ENCODE measurements at places on chromosomes 5 and 9.

DNA sequence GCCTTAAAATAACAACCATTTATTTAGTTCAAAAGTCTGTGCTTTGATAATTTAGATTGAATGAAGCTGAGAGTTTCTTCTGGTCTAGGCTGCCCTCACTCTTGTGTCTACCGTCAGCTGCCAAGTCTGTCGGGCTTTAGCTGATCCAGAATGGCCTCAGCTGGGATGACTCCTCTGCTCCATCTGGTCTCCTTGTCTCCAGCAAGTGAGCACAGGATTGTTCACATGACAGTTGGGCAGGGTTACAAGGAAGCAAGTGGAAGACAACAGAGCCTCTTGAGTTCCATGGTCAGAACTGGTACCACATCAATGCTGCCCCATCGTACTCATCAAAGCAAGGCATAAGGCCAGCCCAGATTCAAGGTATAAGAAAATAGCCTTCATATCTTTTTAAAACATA, 9.0 kb downstream of the HTR1A start:
- no peak for DNase-seq

DNA sequence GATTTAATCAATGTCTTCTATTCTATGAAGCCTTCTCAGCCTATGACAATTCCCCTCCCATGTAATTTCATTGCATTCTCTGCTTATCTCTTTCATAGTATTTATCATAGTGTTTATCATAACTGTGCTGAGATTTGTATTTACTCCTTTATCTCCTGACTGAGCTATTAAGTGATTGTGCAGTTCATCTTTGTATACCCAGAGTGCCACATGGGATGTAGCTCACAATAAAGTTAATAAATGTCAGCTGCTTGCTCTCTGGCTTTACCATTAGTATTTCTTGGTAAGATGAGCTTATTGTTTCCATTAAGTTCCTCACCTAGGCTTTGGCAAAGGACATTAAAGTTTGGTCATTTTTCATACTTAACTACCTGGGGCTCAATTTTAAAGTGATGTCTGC, 275.1 kb upstream of the MPDZ start:
- DNase-seq: no peak

GRCh38 chr5:64190562-64191306, 25.1 kb downstream of the RNF180 start:
- DNase-seq: no peak

DNA sequence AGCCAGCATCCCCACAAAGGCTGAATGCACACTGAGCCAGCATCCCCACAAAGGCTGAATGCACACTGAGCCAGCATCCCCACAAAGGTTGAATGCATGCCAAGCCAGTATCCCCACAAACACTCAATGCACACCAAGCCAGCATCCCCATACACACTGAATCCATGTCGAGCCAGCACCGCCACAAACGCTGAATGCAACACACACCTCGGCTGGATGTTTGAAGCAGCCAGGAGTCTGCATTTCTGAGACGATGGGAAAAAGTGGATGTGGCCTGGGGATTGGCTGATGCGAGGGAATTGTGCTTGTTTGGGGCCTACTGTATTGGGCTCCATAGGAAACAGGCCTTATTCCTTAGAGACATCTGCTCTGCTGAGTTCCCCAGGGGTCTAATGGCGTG, 30.9 kb upstream of the CEP72 start:
- no peak for DNase-seq

GRCh38 chr9:131658377-131659129, 81.3 kb downstream of the RAPGEF1 start:
- DNase-seq: peak; percentile 83

DNA sequence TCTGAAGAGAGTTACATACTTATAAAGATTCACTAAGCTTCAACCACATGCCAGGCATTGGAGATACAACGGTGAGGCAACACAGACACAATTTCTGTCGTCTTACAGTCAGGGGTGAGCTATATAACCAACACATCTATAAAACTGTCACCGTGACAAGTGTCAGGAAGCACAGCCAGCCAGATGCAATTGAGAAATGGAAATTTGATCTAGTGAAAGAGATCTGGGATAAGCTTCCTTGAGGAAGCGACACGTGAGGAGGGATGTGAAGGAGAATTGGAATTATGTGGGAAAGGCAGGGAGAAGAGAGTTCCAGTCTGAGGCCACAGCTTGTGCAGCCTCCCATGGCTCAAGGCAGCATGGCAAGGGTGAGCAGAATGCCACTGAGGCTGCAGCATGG, 50.9 kb upstream of the ZNF354B start:
- DNase-seq: no peak

DNA sequence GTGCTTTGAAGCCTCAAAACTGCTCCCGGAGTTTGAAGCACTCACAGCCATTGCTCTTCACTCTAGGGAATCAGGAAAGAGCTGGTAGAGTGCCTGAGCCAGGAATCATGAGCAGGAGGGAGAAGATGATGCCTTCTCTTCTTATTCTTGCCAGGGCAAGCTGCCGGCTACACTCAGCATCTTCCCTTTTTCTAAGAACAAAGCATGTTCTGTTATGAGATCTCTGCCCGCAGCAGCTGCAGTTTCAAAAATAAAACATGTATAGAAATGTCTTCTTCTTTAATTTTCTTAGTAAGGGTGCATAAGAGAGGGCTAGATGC, 57.9 kb upstream of the RICTOR start:
- no peak for DNase-seq
